ENCODE measurements at places on chromosomes 2 and 18.

DNA sequence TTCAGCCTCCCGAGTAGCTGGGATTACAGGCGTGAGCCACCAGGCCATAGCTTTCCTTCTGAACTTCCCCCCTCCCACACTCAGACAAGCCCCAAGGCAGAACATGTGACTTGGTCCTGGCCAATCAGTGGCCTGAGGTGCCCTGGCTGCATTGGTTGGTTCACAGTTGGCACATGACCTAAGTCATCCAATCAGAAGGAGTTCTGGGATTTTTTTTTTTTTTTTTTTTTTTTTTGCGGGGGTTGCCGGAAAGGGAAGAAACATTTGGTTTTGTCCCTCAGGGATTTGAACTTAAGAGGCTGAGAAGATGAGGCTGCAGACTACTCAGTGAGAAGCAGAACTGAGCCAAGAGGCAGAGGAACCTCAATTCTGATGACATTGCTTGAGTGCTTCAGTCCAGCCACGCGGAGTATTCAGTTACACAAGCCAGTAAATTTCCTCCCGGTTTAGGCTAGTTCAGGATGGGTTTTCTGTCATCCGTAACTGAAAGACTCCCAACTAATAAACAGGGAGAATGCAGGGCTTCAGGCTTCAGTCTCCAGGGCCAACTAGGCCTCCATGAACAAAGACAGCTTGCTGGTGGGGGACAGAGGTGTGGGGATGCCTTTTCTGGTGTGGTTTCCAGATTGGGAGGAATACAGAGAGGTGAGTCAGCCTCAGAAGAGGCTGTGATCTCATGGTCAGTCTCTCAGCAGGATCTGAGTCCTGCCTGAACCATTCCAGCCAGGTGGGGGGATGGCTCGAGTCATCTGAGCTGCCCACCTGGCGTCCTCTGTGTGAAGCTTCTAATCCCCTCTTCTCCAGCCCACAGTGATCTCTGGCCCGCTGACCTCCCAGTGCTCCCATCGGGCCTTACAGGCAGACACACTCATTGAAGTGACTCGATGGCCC is 9.2 kb downstream of the PTMA start:
- DNase-seq: peak; percentile 62

DNA sequence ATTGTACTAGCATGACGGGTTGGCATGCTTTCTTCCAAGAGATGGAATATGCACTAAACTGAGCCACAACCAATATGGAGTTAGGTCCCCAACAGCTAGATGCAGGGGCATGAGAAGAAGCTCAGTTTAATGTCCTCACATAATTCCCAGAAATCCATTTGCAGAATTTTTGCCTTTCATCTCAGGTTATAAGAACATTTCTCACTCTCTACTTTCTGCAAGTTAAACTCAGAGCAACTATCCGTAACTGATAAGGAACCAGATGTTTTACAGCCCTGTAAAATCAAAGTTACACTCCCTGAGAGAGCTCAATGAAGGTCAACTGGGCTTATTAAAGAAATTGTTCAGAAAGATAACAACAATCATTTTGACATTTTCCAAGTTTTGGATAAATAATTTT is 30.7 kb downstream of the COPS8 start:
- no peak for DNase-seq

GRCh38 chr2:37625796-37626571 is 45.5 kb downstream of the CDC42EP3 start:
- DNase-seq: no peak

- DNase-seq: no peak
Observed at GRCh38 chr2:2765839-2766495, 434.9 kb upstream of the MYT1L start.

GRCh38 chr2:61670591-61671501 is 132.7 kb upstream of the XPO1 start:
- no peak for DNase-seq

- DNase-seq: no peak
Observed at GRCh38 chr2:45588158-45588829, 22.8 kb downstream of the SRBD1 start.

- no peak for DNase-seq
Observed at GRCh38 chr18:50586710-50587109, 26.8 kb downstream of the MAPK4 start.

GRCh38 chr2:235598532-235599531 is 105.0 kb downstream of the AGAP1 start:
- no peak for DNase-seq

DNA sequence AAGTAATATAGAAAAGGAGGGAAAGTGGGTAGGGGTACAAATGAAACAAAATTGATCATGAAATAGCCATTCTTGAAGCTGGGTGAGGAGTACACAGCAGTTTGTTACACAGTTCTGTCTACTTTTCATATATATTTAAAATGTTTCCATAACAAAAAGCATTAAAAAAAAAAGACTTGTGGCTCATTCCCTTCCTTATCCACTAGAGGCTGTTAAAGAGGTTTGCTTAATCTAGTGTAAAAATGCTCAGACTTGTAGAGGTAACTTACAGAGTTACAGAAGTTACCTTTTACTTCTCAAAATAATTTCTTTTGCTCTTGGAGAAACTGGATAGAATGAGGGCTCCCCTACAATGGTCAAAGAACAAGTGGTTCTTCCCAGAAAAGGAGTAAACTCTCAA is 8.1 kb upstream of the WIPF1 start:
- DNase-seq: no peak

DNA sequence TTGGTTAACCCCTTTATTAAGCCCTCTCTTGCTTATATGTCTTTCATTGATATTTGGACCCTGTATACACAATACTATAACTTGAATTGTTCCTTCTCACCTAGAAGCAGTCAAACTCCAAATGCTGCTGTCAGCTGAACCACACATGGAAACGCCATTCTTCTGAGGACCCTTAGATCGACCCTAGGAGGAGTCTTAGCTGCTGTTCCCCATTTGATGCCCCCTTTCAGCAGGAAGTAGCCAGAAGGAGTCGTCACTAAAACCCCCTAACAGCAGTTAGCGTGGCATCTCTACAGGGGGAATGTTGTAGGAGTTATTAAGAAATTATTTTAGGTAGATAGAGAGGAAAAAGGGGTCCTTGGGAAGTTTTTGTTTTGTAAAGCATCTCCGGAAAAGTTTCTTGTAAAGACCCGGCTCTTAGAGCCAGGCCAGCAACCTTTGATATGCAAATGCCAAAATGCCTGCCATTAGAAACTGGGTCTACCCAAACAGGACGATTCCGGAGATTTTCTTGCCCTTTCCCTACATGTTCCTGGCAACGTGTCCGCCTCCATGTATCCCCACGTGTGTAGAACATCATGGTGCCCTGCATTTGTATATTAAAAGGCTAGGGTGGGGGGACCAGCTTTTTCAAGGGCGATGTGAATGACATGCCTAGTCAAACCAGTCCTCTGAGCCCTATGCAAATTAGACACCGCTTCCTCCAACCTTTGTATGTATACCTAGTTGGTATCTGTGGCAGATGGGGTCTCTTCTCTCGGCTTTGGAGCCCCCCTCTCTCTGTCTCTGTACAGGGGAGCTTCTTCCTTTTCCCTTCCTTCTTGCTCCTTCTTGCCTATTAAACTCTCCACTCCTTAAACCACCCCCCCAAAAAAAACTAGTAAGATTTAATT is 638.4 kb upstream of the POU3F3 start:
- DNase-seq: no peak

DNA sequence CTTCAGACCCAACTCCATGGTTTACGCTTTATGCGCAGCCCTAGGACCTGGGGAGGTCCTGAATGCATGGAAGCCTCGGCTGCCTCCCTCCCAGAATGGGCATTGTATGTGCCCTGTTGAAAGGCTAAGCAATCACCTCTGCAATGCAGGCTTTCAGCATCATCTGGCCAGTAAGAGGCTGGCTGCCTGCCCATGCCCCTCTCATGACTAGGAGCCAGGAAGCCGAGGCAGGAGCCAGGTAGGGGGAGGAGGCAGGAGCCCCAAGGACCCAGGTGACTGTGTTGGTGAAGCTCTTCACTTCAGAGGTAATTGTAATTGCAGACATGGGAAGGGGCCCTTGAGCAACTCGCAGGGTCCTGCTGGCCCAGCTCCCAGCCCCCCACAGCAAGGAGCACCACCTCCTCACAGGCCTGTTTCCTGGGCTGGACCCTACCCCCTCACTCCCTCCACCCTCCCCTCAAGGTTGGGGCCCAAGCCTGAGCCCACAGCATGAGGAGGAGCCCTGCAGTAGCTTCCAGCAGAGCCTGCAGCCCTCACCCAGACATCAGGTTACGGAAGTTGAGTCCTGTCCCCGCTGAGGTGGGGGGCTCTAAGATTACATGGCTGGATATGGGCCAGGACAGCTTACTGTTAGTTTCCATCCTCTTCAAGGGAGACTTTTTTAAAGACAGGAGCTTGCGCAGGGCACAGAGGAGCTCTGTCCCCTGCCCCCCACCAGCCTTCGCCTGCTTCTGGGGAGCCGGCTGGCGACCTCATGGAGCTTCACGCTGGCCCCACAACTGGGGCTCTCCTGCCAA is 21.9 kb downstream of the CRACDL start:
- DNase-seq: no peak

GRCh38 chr2:60706021-60706420 is 50.0 kb upstream of the PAPOLG start:
- DNase-seq: no peak

DNA sequence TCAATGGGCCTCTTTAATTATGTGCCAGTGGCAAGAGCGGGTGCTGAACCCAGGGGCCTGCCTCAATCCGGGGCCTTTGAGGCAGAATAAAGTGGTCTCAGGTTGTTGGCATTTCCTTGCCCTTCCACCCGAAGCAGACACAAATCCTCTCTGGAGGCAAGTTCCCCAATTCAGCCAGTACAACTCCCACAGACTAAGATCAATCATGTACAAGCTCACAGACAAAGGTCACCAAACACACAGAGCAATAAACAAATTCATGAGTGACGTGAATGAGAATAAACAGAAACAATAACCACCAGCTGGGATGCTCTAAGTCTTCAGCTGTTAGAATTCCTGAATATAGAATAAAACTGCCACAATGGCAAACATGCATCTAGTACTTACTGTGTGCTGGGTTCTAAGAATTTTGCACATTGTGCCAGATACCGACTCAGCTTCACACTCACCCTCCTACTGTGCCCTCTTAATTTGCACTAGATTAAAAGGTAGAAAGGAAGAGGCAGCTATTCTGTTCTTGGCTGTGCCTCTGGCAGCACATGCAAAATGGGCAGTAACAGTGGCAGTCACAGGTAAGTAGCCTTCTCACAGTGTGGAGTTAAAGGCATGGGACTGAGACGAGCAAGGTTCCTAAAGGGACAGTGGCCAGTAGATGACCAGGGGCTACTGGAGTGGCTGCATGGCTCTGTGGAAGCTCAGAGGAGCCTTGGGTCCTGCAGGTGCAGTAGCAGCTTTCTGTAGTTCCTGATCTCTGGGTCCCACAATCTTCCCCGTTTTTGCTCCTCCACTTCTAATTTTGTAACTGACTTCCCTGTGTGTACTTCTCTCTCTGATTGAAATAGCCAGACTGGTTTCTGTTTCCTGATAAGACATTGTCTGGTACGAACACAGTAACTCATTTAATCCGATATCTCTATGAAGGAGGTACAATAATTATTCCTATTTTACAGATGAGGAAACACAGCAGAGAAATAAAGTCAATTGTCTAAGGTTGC is 34.6 kb upstream of the IL1B start:
- DNase-seq: peak; percentile 29

DNA sequence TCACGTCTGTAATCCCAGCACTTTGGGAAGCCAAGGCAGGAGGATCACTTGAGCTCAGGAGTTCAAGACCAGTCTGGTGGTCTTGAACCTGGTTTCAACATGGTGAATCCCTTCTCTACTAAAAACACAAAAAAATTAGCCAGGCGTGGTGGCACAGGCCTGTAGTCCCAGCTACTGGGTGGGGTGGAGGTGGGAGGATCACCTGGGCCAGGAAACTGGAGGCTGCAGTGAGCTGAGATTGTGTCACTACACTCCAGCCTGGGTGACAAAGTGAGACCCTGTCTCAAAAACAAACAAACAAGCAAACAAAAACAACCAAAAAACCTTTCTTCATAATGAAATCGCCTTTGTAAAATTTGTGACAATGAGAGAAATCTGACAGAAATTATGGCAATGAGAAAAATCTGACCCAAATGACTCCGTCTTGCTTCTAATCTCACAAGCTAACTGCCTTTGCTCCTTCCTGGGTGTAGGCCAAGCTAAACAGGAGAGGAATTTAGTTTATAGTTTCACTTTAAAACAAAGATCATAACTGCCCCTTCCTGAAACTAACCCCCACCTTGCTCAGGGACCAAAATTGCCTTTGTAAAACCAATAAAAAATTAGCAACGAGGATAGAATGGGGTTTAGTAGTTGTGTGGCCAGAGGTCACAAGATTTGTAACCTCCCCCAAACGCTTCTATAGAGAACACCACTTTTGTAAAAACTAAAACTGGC is 60.7 kb upstream of the KIF5C start:
- no peak for DNase-seq

- no peak for DNase-seq
Observed at GRCh38 chr2:206289391-206289790, 14.9 kb downstream of the ZDBF2 start.

DNA sequence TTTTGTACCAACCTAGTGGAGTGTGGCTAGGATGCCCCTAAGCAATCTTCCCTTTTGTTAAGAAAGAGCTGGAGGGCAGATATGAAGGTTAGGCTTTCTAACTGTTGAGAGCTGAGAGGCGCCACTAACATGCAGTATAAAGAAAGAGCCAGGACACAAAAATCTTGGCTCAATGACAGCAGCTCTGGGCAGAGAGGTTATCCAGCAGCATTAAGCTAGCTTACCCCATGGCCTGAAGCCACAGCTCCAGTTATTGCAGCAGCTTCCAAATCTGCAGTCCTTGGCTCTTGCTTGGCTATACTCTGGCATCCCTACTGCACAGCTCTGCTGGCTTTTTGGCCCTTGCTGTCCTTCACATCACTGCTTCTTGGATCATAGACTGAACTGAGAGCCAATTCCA is 213.4 kb downstream of the GPD2 start:
- no peak for DNase-seq

- no peak for DNase-seq
Observed at GRCh38 chr2:170972296-170973224, 43.5 kb downstream of the GORASP2 start.

GRCh38 chr2:229118927-229119326 is 152.2 kb downstream of the PID1 start:
- DNase-seq: no peak

- no peak for DNase-seq
Observed at GRCh38 chr18:9055185-9055584, 47.3 kb upstream of the NDUFV2 start.

DNA sequence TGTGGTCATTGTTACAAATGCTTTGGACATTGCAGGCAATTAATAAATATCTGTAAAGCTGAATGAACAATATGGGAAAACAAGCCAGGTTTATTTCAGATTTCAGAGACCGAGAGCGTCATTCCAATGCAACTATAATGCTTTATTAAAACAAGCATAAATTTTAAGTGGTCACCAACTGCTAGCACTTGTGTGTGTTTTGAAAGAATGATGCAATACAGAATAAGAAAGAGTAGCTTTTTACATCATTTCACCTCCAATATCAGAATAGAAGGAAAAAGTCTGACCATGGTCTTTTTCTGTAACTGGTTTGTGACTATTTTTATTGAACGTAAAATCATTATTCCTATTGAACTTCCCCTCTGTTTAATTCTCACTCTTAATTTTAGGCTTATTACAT is 7.6 kb downstream of the CTAGE1 start:
- no peak for DNase-seq

All from tibial artery (tissue), 4 donors.